ENCODE measurements at places on chromosomes 7 and 10.

DNA sequence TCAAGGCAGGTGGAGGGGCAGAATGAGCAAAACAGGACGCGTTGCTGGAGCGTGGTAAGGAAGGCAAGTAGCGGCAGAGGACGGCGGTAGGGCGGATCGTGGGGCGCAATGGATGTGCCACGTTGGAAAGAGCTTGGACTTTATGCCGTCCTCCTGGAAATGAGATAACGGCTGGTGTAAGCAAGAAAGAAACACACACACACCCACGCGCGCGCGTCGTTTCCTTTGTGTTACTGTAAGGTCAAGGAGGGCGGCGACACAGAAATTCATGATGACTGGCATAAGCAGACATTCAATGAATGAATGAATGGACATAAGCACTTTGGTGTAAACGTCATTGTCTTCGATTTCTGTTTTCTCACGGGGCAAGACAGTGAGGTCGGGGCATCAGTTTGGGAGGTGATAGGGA lies 683 bp upstream of the ENTPD7 start:
- DNase-seq: peak; percentile 13

- no peak for DNase-seq
Measured at GRCh38 chr7:57819491-57819981, 369.6 kb downstream of the ZNF716 start.

DNA sequence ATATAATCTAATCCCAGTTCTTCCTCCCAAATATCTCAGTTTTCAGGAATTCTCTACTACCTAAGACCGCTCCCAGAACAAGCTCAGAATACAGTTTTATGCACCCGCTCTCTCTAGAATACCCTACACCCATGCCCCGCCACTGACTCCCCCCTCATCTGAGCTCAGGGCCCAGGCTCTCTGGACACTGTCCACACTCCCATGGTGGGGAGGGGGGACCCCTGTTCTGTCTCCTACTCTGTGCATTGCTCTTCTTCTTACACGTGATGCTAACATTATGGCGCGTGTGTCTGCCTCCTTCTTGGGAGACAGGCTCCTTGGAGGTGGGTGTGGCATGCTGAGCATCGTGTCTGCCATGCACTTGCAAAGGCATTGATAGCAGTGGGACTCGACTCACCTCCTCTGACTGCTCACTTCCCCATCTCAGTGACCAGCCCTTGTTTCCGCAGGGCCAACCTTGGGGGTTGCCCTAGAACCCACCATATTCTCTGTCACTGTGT lies 127.9 kb downstream of the TCERG1L start:
- no peak for DNase-seq

- no peak for DNase-seq
Measured at GRCh38 chr7:47765373-47765979, 182.8 kb downstream of the PKD1L1 start.

DNA sequence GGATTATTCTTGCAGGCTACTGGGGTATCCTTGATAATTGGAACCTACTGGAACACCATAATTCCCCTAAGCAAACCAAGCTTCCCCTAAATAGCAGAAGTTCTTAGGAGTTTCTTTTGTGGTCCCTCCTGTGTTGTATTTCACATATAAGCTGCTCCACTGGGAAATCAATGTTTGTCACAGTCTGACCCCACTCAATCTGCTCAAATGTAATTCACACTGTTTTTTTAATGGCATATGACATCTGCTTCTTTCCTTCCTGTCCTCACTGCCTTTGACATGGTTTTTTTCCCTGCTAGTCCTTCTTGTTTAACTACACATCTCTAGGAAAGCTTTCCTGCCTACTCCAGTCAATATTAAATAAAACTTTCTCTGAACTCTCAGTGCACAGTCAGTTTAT lies 1.8 kb upstream of the PTPRZ1 start:
- DNase-seq: no peak

DNA sequence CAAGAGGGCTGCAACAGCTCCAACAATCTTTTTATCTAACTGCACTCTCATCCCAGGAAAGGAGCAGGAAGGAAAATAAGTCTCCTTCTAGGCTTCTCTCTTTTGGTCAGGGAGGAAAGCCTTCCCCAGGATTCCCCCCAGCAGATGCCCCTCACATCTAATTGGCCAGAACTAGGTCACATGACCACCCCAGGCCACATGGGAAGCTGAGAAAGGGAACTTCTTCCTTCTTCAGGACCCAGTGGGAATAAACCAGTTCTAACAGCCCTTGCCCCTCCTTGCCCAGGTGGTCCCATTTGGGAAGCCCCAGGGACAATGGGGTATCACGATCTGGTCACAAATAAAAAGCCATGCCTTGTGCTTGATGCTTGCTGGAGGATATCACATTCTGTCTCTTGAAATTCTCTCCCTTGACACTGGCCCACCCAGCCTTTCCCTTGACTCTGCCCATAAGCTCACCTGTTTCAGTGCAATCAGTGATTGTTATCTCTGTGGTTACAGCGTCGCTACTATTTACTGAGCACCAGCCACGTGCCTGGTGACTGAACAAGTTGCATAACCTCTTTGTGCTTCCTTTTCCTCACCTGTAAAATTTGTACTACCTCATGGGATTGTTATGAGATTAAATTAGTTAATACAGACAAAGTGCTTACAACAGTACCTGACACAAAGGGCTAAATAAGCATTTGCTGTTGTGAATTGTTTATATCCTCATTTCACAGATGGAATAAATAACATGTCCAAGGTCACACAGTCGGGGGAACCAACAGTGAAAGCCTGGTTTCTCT lies 9.0 kb upstream of the TACR2 start:
- no peak for DNase-seq

DNA sequence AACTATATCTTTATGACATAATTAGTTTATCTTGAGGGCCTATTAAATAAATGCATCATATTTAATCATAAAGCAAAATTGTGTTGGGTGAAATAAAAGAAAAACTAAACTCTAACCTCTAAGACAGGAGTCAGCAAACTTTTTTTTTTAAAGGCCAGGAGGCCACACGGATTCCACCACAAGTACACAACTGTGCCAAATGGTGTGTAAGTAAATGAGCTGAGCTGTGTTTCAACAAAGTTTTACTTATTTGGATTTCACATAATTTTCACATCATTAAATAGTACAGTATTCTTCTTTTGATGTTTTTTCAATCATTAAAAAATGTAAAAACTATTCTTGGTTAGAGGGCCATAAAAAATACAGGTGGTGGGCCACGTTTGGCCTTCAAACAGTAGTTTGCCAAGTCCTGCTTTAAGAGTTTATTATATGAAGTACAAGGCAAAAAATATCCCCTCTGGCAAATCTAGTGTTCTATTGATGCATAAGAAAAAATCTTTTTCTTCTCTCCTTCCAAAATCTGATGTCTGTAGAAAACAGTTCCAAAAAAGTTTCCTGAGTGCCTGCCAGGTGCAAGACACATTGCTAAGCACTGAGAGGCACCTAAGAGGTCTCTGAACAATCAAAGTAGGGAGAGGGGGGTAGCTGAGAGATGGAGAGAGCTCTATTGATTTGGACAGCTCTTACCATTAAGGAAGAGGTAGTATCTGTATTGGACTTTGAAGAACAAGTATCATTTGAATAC lies 26.5 kb upstream of the SPOCK2 start:
- no peak for DNase-seq

DNA sequence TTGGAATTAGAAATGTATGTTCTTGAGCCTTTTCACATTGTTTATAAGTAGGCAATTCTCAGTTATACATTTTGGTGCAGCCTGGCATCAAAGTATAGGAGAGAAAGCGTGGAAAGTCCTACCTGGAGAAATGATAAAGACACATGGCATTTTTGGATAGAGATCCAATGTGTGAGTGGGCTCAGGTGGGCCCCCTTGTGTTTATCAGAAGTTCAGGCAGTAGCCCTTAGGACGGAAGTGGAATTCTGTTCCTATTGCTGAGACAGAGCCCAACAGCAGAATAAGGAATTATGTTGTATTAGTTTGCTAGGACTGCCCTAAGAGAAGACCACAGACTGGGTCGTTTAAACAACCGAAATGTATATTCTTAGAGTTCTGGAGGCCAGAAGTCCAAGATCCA lies 85.2 kb upstream of the AMPH start:
- no peak for DNase-seq

- DNase-seq: no peak
Measured at GRCh38 chr10:77289790-77290189, 347.8 kb downstream of the KCNMA1 start.

DNA sequence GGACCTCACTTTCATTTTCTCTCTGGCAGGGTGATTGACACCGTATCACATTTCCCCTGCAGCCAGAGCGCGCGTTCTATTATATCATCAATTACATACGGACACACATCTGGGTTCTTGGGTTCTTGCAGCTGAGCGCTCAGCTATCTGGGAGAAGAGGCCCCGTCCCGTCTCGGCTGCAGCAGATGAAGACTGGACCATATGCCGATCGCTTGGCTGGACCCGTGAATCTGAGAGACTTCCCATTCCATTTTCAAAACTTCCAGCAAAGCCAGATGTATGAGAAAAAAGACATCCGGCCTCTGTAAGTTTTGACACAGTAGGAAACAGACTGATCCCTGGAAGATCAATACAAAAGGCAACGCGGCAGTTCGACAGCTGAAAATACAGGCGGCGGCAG lies 99.8 kb downstream of the JCAD start:
- no peak for DNase-seq

DNA sequence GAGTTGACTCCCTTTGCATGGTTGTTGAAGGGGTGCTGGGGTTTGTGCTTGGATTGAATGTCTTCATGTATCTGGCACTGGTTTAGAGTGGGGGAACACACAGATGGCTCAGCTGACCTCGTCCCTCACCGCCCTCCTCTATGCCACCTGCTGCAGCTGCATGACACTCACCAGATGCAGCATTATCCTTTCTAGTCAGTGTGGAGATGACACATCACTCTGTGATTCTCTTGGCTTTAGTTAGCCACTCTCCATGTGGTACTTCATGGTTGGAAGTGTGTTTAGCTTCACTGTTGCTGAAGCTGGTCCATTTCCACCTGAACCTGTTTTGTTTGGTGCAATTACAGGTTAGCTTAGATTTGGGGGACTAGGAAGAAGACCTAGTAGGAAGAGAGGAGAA lies 56.3 kb upstream of the BMPER start:
- no peak for DNase-seq

GRCh38 chr7:128860158-128861073 lies 2.2 kb upstream of the ATP6V1F start:
- no peak for DNase-seq

GRCh38 chr10:132890301-132890700 lies 52.1 kb downstream of the CFAP46 start:
- no peak for DNase-seq

DNA sequence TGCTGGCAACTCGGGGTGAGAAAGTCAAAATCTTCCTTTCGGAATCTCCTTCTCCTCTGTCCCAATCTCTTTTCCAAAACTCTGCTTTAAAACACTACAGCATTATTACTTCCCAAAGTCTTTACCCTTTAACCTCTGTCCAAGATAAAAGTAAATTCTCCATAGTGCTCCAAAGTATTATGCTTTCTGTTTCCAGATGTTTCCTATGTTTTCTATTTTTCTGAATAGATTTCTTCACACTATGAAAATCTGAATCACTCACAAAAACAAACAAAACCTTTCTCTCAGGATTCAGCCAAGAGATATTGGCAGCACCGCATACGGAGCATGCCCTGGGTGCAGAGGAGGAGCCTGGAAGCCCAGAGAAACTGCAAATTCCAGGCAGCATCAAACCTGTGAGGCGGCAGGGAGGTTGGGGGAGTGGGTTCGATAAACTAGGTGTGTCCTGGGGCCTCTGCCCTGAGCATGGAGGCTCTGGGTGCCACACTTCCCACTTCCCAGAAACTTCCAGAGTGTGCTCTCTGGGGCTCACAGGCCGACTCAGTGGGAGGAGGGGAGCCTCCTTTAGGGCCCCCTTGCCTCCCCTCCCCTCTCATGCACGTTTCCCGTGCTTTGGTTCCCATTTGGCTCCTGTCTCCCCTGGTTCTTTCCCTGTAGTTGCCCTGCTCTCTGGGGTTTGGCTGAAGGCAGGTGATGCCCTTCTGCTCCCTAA lies 35.6 kb downstream of the VIPR2 start:
- DNase-seq: no peak

DNA sequence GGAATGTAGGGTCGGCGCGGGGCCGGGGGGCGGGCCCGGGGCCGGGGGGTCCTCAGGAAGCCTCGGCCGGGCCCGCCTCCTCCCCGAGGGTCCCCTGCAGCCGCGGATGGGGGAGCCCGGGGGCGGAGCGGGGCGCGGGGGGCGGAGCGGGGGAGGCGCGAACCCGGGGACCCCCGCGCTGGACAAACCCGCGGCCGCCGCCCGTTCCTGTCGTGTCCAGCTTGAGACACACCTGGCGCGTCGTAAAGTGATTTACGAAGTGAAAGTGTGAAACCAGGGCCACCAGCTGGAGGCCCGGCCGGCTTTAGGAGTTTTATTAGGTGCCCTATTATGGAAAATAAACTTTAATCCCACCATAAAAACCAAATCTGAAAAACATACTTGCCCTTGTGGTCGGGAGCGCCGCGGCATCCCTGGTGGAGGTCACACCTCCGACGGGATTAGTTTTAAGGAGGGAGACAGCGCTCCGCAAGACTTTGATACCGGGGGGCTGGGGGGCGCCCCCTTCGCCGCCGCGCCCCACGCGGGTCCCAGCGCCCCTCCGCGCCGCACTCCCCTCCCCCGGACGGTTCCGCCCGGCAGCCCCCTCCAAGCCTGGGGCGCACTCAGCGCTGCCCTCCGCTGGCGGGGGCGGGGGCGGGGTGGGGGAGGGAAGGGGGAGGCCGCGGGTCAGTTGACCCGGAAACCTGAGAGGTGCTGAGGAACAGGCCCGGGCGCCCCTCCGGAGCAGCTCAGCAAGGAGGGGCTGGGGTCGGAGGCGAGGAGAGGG lies 10.3 kb downstream of the MNX1 start:
- DNase-seq: peak; percentile 18

- DNase-seq: no peak
Measured at GRCh38 chr7:53060066-53060465, 24.6 kb downstream of the POM121L12 start.

GRCh38 chr10:66927971-66928770 lies 2.3 kb downstream of the LRRTM3 start:
- DNase-seq: no peak
